ENCODE measurements at places on chromosomes 16 and 17.

DNA sequence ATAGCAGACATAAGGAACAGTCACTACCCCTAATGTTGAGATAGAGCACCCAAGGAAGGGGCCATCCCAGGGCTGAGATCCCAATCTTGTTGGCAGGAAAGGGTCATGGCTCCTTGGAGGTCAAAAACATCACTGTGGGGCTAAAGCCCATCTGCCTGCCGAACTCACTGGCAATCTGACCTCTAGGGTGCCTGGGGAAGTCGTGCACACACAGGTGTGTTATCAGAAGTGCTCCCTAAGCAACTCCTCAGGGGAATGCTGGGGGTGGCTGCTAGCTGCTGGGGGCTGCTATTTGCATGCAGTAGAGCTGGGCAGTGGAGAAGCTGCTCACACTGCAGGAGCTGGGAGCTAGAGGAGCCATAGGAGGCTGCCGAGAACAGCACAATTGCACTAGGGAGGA, 47.5 kb upstream of the PHOSPHO1 start:
- no peak for DNase-seq

- no peak for DNase-seq
Measured at GRCh38 chr16:4315186-4316107, at the start of gene GLIS2. Gene GLIS2 (plus strand): TSS chr16:4316067. CDS start chr16:4332281, 16,214 bp downstream.

DNA sequence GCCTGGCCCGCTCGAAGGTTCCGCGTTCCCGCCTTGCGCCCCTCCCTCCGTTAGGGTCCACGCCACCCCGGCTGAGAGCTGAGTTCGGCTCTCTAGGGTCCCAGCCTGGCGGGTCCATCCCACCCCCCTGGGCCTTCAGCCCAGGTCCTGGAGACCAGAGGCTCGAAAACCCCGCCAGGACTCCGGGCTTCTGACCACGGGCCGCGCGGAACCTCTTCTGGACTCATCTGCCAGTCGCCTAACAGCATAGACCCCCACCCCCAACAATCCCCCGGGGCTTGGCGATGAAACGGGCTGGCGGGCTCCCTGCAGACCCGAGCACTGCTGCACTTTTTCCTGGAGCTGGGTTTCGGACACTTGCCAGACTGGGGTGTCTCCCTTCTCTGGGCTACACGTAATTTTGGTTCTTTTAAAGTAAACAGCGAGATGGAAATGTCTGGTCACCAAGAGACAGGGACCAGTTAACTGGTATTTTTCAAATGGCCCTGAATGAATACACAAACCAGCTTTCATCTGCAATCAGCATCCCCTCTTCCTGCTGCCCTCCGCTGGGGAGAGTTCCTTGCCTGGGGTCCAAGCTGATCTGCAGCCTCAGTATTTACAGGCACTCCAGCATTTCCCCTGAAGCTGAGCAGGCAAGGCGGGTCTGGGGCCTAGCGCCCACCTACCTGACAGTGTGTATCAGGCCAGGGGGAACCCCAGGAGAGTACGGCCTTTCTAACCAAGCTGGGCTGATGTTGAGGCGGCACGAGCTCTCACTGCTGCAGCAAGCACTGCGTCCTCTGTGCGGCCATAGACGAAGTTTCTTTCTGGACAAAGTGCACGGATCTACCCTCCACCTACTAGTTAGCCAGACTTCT, 639 bp upstream of the TRIM65 start:
- DNase-seq: no peak

GRCh38 chr16:1096169-1097082, at the start of gene C1QTNF8:
Gene C1QTNF8 (minus strand): TSS chr16:1096244. CDS start chr16:1094922, 1,322 bp downstream.
- DNase-seq: no peak

- DNase-seq: no peak
Measured at GRCh38 chr16:74304164-74304834, 7.7 kb downstream of the PSMD7 start.

GRCh38 chr17:75250009-75250471, 11.4 kb downstream of the GGA3 start:
- peak; percentile 25 for DNase-seq

DNA sequence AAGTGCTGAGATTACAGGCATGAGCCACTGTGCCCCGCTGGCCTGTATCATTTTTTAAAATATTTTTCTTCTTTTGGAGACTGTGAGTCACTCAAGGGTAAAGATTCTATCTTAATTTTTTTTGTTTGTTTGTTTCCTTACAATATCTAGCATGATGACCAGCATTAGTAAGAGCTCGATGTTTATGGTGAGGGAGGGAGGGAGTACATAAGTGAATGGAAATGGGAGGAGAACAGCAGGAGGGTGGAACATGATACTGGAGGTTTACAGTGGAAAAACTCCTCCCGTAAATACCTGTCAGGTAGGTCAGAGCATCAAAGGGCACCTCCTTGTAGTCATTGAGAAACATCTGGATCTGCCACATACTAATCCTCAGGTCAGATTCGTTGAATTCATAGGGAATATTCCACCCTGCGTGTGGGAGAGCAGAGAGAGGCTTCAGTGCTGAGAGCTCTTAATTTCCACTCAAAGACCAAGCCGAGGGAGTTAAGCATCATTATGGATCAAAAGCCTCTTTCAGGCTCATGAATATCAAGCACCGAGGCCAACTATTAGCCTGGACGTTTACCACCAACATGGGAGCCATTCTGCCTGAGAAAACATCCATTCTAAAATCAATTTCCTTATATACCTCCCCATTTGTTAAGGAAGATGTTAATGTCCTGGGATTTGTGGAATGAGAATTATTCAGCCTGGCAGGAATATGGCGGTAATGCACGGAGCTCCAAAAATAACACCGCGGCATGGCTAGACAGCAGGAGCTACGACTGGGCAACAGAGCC, 51.8 kb downstream of the LYRM1 start:
- DNase-seq: no peak

DNA sequence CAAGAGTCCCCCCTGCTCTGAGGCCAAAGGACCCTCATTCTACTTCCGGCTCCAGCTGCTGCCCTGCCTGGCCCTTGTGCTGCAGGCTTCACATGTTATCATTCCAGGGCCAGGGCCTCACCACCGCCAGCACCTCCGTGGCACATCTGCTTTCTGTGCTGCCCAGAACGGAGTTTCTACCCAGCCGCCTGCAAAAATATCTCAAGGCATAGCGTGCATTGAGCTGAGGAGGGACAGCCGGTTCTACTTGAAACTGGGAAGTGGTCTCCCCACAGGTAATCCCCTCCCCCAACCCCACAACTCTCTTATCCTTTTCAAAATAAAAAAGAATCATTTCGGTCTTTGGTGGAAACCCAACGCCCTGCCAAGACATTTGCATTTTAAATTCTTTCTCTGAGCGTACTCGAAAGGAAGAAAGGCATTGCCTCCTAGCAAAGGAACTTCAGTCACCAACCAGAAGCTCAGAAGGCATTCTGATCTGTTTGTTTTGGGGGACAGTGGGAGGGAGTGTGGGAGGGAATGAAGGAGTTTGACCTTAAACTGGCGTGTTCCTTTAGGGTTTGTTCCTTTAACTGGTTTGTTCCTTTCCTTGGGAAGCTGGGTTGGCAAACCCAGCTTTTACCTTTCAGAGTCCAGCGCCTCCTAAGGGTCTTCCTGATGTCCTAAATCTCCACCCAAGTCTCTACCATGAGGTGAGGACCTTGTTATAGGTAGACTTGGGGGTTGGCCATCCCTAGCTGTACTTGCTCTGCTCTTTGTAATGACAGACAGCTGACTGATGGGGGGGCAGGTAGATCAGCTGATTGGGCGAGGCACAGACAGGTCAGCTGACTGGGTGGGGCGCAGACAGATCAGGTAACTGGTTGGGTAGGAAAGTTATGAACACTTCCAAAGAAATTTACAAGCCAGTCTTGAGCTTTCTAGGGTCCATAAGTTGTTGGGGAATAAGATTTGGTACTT, 33.4 kb upstream of the PIK3R6 start:
- DNase-seq: peak; percentile 35
